ENCODE measurements at places on chromosomes 12 and 14. TPM values are rescaled to one million over a fixed set of nuclear protein-coding genes. Genes with fewer than 3 reads are reported as not detected.

- H3K27ac ChIP-seq: no peak overlapping the region
- no peak for DNase-seq
- peaks cover 16% of the 10 kb centered on the region for H3K27me3 ChIP-seq
- H3K36me3 ChIP-seq: no peaks in the 10 kb centered on the region
- no peak overlapping the region for H3K4me3 ChIP-seq
These were observed 73.4 kb upstream of the ANO4 start for GRCh38 chr12:100721169-100721568.

DNA sequence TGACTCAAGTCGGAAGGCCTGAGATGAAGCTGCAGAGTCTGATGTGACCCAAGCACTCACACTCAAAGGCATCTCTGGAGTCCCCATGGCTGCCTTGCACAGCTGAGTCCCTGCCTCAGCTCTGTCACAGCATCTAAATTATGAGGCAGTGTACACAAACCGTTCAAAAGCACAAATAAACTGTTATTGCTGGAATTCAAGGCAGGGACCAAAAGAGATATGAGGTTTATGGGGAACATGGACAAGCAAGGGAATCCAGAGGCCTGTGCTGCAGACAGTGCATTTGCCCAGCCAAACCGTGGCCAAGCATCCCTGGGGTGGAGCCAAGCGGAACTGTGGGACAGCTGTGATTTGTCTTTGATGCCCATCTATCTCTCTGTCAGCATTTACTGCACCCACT lies 91.3 kb downstream of the RPS29 start:
- no peak overlapping the region for H3K27ac ChIP-seq
- H3K36me3 ChIP-seq: no peaks in the 10 kb centered on the region
- no peak for DNase-seq
- H3K27me3 ChIP-seq: no peaks in the 10 kb centered on the region
- no peak overlapping the region for H3K4me3 ChIP-seq

GRCh38 chr12:78457938-78458337 lies 406.6 kb upstream of the SYT1 start:
- H3K4me1 ChIP-seq: no peaks in the 10 kb centered on the region
- H3K4me3 ChIP-seq: no peak overlapping the region
- no peaks in the 10 kb centered on the region for H3K36me3 ChIP-seq

GRCh38 chr12:131509701-131510100 lies 201.2 kb upstream of the SFSWAP start:
- no peaks in the 10 kb centered on the region for H3K4me1 ChIP-seq
- no peaks in the 10 kb centered on the region for H3K36me3 ChIP-seq
- no peak for DNase-seq

- DNase-seq: no peak
- no peak overlapping the region for H3K4me3 ChIP-seq
- no peaks in the 10 kb centered on the region for H3K36me3 ChIP-seq
- H3K27ac ChIP-seq: no peak overlapping the region
- H3K4me1 ChIP-seq: no peaks in the 10 kb centered on the region
These were observed 19.4 kb upstream of the CHPT1 start for GRCh38 chr12:101678081-101678480.

Gene REM2
- total RNA-seq: 0.69 TPM

Gene MEG3
- total RNA-seq: 3.8 TPM
